ENCODE measurements at places on chromosomes 2 and 18.

DNA sequence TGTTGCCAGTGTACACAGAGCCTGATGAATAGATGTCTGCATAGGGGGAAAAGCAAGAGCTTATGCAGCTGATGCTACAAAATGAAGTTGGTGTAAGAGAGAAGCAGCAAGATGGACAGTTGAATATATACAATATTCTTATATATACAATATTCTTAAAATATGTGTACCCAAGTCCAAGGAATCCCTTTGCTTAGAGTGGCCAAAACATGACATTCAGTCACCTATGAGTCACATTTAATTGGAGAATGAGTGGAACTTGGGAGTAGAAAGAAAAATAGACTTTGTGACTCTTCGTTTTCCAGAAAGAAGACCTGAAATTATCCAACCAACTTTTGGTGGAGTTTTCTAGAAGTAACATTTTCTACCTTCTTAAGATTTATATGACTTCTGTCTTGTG is 81.8 kb downstream of the SCN9A start:
- DNase-seq = no peak

GRCh38 chr2:9720352-9721093 is 89.7 kb upstream of the YWHAQ start:
- DNase-seq = no peak

DNA sequence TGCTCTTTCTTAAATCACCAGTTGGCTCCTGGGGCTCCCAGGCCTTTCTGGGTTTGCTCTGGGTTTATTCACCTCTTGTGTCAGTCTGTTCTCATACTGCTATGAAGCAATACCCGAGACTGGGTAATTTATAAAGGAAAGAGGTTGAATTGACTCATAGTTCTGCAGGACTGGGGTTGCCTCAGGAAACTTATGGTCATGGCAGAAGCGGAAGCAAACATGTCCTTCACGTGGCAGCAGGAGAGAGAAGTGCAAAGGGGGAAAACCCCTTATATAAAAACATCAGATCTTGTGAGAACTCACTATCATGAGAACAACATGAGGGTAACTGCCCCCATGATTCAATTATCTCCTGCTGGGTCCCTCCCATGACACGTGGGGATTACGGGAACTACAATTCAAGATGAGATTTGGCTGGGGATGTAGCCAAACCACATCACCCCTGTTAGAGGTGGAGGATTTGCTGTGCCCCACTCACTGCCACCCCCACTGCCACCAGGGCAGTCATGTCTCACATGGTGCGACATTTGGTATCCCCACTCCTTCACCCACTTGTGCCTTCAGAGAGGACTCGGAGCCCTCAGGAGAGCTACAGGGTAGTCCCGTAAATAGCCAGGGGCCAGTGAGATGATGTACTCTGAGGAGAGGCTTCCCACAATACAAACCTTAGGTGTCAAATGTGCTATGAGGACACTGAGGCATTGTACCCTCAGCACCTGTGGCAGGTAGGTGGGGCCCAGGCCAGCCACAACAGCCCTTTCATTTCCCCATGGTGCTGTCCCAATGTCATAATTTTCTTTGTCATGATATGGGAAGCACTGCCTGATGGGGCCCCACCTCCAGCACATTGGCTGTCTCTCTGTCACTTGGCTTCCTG is 35.7 kb downstream of the CDC42EP3 start:
- no peak for DNase-seq

- no peak for DNase-seq
Observed at GRCh38 chr18:22846088-22846683, 86.9 kb upstream of the RBBP8 start.

GRCh38 chr2:132460781-132461180 is 44.2 kb downstream of the GPR39 start:
- no peak for DNase-seq
